ENCODE measurements at places on chromosomes 5 and 9. TPM values are rescaled to one million over a fixed set of nuclear protein-coding genes. Genes with fewer than 3 reads are reported as not detected.

GRCh38 chr9:69120380-69121154, 53.5 kb upstream of the TJP2 start:
- DNase-seq = no peak

DNA sequence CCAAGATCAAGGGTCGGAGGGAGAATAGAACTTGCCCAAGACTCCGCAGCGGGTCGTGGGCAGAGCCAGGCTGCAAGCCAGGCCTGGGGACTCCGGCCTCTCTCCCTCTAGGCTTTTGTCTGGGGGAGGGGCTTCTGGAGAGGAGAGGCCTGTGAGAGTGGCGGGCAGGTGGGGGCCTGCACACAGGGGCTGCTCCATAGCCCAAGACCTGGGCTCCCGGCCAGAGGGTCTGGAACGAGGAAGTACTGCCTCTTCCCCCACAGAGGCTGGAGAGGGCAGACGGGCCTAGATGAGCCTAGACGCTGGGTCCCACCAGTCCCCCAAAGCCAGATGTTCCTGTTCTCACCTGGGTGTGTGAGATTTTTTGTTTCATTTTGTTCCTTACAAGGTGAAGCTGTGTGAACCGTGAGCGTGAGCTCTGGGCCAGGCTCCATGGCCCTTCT, 5.2 kb upstream of the ST6GALNAC6 start:
- no peak for DNase-seq

Gene PDE6A
- polyA plus RNA-seq = not detected

Gene INSL6
- not detected for polyA plus RNA-seq

DNA sequence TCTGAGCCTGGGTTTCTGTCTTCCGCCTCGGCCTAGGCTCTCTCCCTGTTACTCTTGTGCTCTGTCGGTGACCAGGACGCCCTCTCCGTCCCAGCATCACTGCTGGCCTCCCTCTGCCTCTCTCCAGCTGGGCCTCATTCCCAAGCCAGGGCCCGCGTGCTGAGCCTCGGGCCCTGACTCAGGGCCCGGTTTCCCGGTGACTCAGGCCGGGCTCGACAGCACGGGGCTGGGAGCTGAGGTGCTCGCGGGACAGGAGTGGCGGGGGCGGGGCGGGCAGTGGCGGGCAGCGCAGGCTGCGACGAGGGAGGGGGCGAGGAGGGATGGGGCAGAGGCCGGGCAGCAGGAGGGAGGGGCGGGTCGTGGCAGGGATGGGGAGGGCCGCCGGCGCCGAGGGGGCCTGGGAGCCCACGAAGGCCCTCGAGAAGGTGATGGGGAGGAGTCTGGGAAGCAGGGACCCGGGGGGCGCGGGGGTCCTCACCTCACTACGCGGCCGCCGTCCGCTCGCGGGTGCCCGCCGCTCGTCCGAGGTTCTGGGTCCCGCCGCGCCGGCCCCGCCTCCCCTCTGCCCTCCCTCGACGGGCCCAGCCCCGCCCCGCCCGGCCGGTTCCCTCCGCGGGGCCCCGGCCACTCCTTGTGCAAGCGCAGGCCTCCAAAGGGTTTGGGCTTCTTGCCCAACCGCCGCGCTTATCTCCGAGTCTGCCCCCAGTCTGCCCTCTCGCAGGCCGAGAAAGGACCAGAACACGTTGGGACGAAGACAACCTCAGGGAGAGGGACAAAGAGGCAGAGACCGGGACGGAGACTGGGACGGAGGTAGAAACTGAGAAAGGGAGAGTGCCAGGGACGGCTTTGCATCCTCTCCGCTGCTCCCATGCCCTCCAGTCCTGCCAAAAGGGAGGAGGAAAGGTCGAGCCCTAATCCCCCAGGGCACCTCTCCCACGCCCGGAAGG, at the start of gene ARAP3:
Gene ARAP3, minus strand, starts transcription at position 536 of the 947 bp plus-strand sequence. CDS start 1,744 bp downstream, outside the sequence.
- DNase-seq = peak; percentile 83

DNA sequence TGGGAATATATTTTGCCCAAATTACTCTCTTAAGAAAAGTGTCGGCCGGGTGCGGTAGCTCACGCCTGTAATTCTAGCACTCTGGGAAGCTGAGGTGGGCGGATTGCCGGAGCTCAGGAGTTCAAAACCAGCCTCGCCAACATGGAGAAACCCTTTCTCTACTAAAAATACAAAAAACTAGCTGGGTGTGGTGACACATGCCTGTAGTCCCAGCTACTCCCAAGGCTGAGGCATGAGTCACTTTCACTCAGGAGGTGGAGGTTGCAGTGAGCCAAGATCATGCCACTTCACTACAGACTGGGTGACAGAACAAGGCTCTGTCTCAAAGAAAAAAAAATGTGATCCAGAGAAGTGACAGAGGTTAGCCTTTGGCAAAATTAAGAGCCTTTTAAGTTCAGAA, 26.4 kb upstream of the TMEM171 start:
- no peak for DNase-seq

- DNase-seq = no peak
Measured at GRCh38 chr9:70101265-70101664, 57.6 kb downstream of the MAMDC2 start.

GRCh38 chr9:14515571-14516198, 177.5 kb downstream of the ZDHHC21 start:
- DNase-seq = no peak

Gene IL31RA
- polyA plus RNA-seq = 0.89 TPM

Gene TRPM3
- not detected for polyA plus RNA-seq

GRCh38 chr9:6944896-6945295, 187.1 kb downstream of the KDM4C start:
- DNase-seq = no peak

Gene NPR3
- polyA plus RNA-seq = not detected

DNA sequence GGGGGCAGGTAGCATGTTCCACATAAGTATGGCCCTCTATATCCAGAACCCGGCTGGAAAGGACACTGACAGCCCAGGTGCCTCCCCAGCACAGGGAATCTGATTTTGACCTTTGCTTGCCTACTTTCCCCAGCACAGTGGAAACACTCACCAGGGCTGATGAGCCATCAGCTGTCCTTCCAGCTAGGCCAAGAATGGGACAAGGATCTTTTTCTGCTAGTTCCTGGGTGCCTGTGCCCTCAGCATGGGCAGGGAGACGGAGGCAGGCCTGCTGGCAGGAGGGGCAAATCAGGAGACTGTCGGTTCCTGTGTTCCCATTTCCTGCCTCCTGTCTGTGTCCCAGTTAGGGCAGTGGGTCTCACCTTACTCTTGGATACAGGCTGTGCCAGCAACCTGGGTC, 1.1 kb downstream of the CYFIP2 start:
- no peak for DNase-seq

GRCh38 chr5:168976311-168976970, 324.5 kb downstream of the SLIT3 start:
- no peak for DNase-seq

DNA sequence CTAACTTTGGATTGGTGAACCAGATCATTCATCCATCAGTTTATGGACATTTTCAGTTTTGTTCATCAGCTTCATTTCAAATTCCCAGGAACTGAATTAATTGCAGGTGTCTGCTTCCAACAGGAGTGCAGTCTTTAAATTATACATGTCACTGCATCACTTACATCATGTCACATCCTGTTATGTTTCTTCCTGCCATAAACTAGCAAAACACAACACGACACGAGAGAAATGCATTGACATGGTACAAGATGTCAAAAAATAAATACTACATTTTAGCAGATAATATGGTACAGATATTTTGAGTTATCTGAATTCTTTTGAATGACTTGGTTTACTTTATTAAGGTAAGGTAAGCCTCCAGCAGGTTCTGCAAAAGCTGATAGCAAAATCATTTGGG, 415.5 kb downstream of the NR2F1-AS1 start:
- DNase-seq = no peak

GRCh38 chr9:76615177-76615603, 149.0 kb upstream of the PCA3 start:
- peak; percentile 72 for DNase-seq

GRCh38 chr9:93827545-93828330, 127.4 kb downstream of the BARX1 start:
- peak; percentile 34 for DNase-seq

Gene SLC36A3
- not detected for polyA plus RNA-seq

- no peak for DNase-seq
Measured at GRCh38 chr9:94692601-94693000, 33.9 kb upstream of the AOPEP start.
